Activated CD4-positive, alpha-beta T cell treated with anti-CD3 and anti-CD28 coated beads, Interleukin-2, amount 10 ng/mL, durations not matched to agents 24 days and 14 days (primary cell): ENCODE measurements at places on chromosomes 13 and 19. TPM values are rescaled to one million over a fixed set of nuclear protein-coding genes. Genes with fewer than 3 reads are reported as not detected.

Gene TRAPPC5
- total RNA-seq: 82.9 and 84.1 TPM in 2 replicates

Gene EVI5L
- total RNA-seq: 4.3 and 5.2 TPM in 2 replicates

Gene FFAR1
- 0.12 and 0.14 TPM in 2 replicates for total RNA-seq

Gene APC2
- 0.16 and 0.24 TPM in 2 replicates for total RNA-seq

Gene CD209
- not detected in 2 replicates for total RNA-seq

Gene AMH
- 4.0 and 5.1 TPM in 2 replicates for total RNA-seq

Gene ELF1
- total RNA-seq: 65.0 and 65.8 TPM in 2 replicates

Gene ZNF534
- total RNA-seq: not detected in 2 replicates

- no peak overlapping the region for H3K27ac ChIP-seq
- H3K27me3 ChIP-seq: peaks cover 33% of the 10 kb centered on the region
- H3K36me3 ChIP-seq: no peaks in the 10 kb centered on the region
- no peak overlapping the region for H3K4me3 ChIP-seq
- no peak for DNase-seq
Observed at GRCh38 chr13:30923418-30923817, 9.0 kb upstream of the TEX26 start.

GRCh38 chr19:11345122-11345803 is 805 bp downstream of the TMEM205 start:
- H3K36me3 ChIP-seq: peaks cover 8% of the 10 kb centered on the region
- peaks cover 23% of the 10 kb centered on the region for H3K4me1 ChIP-seq
- peak overlapping the region; percentile 89 for H3K4me3 ChIP-seq
- peak; percentile 61 for DNase-seq

DNA sequence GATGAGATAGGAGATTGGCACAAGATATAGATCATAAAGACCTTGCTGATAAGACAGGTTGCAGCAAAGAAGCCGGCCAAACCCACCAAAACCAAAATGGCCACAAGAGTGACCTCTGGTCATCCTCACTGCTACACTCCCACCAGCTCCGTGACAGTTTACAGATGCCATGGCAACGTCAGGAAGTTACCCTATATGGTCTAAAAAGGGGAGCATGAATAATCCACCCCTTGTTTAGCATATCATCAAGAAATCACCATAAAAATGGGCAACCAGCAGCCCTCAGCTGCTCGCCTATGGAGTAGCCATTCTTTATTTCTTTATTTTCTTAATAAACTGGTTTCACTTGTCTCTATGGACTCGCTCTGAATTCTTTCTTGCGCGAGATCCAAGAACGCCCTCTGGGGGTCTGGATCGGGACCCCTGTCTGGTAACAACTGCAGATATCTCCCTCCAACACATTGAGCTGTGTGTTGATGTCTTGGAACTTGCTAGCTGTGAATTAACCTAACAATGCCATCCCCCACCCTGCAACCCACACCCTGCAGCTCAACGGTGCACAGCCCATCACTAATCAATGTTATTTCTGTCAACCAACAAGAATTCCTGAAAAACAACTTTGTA is 27.1 kb upstream of the GRTP1 start:
- peaks cover 4% of the 10 kb centered on the region for H3K4me1 ChIP-seq
- H3K27ac ChIP-seq: no peak overlapping the region
- DNase-seq: no peak
- H3K4me3 ChIP-seq: no peak overlapping the region
- peaks cover 7% of the 10 kb centered on the region for H3K27me3 ChIP-seq
- H3K36me3 ChIP-seq: no peaks in the 10 kb centered on the region

DNA sequence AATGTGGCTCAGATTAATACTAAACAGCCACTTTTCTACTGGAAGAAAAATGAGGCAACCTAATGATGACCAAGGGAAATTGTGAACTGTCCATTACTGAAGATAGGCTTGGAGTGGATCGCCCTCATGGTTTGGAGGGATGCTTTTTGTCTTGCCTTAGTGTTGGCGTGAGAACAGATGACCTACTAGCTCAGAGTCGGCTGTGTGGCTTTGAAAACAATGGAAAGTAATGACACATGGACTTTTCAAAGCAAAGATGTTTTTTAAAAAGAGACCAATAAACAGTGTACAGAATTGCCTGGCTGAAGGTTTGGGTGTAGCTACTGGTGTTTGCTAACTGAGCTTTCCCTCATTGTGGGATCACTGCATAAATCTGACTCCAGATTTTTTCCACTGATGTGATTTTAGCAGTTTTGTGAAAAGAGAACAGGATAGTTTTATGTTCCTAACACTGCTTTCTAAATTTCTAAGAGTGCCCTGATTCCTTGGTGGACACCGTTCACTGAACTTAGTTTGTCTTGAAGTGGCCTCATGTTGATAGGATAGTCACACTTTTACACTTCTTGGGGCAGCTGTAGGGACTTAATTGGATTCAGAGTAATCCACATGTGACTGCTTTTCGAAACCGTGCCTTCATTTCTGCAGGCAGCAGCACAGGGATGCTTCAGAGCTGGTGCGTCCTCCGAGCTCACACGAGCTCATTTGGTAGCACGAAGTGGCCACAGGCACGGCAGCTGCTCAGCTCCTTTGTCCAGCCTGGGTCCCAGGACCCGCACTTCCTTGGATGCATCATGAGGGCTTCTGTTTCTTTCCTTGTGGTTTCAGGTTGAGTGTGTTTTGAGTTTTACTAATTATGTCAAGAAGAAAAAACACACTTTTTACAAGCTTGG is 4.3 kb downstream of the CEBPG start:
- H3K4me1 ChIP-seq: peaks cover 40% of the 10 kb centered on the region
- H3K27me3 ChIP-seq: no peaks in the 10 kb centered on the region
- H3K36me3 ChIP-seq: peaks cover 33% of the 10 kb centered on the region
- H3K27ac ChIP-seq: no peak overlapping the region
- H3K4me3 ChIP-seq: no peak overlapping the region

- H3K27ac ChIP-seq: peak overlapping the region; percentile 99
- peak; percentile 67 for DNase-seq
- H3K27me3 ChIP-seq: no peaks in the 10 kb centered on the region
Observed at GRCh38 chr13:45341799-45342500, 967 bp upstream of the TPT1 start.

GRCh38 chr19:36140304-36141038 is 605 bp downstream of the CAPNS1 start:
- peak overlapping the region; percentile 89 for H3K4me3 ChIP-seq
- H3K27ac ChIP-seq: peak overlapping the region; percentile 95
- H3K27me3 ChIP-seq: no peaks in the 10 kb centered on the region
- peaks cover 36% of the 10 kb centered on the region for H3K36me3 ChIP-seq
- peaks cover 23% of the 10 kb centered on the region for H3K4me1 ChIP-seq

GRCh38 chr13:30561511-30561910 is 56.2 kb upstream of the USPL1 start:
- no peak for DNase-seq
- H3K4me1 ChIP-seq: peaks cover 4% of the 10 kb centered on the region
- H3K27ac ChIP-seq: no peak overlapping the region
- no peaks in the 10 kb centered on the region for H3K36me3 ChIP-seq
- H3K27me3 ChIP-seq: peaks cover 43% of the 10 kb centered on the region
- no peak overlapping the region for H3K4me3 ChIP-seq

DNA sequence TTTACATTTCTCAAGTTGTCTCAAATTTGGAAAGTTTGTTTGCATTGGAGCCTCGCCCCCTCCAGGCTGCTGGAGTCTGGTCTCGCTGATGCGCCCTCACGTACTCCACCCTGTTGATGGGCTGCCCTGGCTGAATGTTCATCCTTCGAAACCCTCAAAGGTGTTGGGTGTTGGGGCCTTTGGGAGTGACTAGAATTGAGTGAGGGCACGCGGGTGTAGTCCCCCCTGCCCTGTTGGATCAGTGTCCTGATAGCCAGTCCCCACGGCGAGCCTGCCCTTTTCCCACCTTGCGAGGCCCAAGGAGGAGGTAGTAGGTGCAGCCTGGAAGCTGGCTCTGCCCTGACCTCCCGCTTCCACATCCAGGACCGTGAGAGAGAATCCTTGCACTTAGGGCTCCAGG is 14.8 kb downstream of the TFDP1 start:
- no peak for DNase-seq
- H3K4me3 ChIP-seq: no peak overlapping the region
- no peak overlapping the region for H3K27ac ChIP-seq
- no peaks in the 10 kb centered on the region for H3K27me3 ChIP-seq

DNA sequence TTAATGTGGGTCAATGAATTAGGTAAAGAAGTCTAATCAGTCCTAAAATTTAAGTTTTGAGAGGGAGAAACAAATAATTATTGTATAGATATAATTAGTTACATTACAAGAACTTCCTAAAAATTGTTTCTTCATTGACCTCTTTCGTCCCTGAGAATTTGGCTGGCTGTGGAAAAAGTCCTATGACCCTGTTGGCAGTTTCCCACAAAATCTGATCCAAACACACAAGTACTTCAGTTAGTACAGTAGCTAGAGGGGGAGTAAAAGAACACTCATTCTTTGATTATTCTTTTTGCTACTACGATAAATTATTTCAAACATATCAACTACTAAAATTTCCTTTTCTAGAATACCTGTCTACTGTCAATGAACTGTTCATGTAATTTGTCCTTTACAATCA is 11.3 kb downstream of the POSTN start:
- DNase-seq: no peak
- no peaks in the 10 kb centered on the region for H3K36me3 ChIP-seq
- H3K4me1 ChIP-seq: no peaks in the 10 kb centered on the region
- no peaks in the 10 kb centered on the region for H3K27me3 ChIP-seq
- no peak overlapping the region for H3K4me3 ChIP-seq

GRCh38 chr13:25847145-25847544 is 204.7 kb downstream of the SHISA2 start:
- H3K36me3 ChIP-seq: peaks cover 3% of the 10 kb centered on the region
- peak overlapping the region; percentile 49 for H3K27ac ChIP-seq
- peaks cover 2% of the 10 kb centered on the region for H3K27me3 ChIP-seq
- DNase-seq: peak; percentile 80
- peak overlapping the region; percentile 31 for H3K4me3 ChIP-seq

DNA sequence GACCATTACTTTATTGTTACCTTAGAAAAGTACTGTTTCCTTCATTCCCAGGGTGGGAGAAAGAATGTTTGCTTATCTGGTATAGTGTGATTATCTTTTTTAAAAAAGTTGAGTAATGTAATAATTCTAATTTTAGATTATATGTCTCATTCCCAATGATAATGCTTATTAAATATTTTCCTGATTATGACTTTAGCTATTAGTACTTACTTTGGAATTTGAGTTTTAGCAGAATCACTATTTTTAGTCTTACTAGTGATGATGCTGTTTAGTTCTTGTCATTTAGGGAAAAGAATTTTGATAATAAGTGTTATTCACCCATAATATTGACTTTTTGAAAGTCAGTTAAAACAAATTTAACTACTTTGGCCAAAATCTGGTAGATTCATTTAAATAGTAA is 95.2 kb downstream of the FRY start:
- no peak for DNase-seq
- peaks cover 2% of the 10 kb centered on the region for H3K36me3 ChIP-seq
- no peak overlapping the region for H3K27ac ChIP-seq
- H3K4me1 ChIP-seq: no peaks in the 10 kb centered on the region
- H3K4me3 ChIP-seq: no peak overlapping the region

- no peak overlapping the region for H3K4me3 ChIP-seq
- H3K27ac ChIP-seq: no peak overlapping the region
- H3K27me3 ChIP-seq: no peaks in the 10 kb centered on the region
- no peaks in the 10 kb centered on the region for H3K36me3 ChIP-seq
Observed at GRCh38 chr19:13083627-13084026, 19.0 kb downstream of the LYL1 start.

DNA sequence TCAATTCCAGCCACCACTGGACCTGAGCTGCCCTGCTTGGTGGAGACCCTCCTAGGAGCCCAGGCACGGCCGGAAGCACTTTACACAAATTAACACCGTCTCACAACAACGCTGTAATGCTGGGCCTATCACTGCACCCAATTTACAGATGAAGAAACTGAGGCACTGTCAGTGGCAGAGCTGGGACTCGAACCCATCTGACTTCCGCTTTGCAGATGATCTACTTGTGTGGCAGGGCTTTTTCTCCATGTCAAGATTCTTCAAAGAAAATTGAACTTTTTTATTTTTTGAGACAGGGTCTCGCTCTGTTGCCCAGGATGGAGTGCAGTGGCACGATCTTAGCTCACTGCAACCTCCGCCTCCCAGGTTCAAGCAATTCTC is 33.8 kb downstream of the ZFR2 start:
- H3K4me3 ChIP-seq: no peak overlapping the region
- no peaks in the 10 kb centered on the region for H3K27me3 ChIP-seq
- H3K36me3 ChIP-seq: no peaks in the 10 kb centered on the region
- H3K4me1 ChIP-seq: no peaks in the 10 kb centered on the region

GRCh38 chr19:45130888-45131615 is 29.7 kb downstream of the NKPD1 start:
- H3K4me1 ChIP-seq: peaks cover 5% of the 10 kb centered on the region
- DNase-seq: no peak
- no peak overlapping the region for H3K27ac ChIP-seq
- no peak overlapping the region for H3K4me3 ChIP-seq

- no peak overlapping the region for H3K4me3 ChIP-seq
- H3K36me3 ChIP-seq: no peaks in the 10 kb centered on the region
- H3K4me1 ChIP-seq: peaks cover 7% of the 10 kb centered on the region
- no peaks in the 10 kb centered on the region for H3K27me3 ChIP-seq
- peak; percentile 56 for DNase-seq
Observed at GRCh38 chr13:84038001-84038400, 155.7 kb upstream of the SLITRK1 start.

DNA sequence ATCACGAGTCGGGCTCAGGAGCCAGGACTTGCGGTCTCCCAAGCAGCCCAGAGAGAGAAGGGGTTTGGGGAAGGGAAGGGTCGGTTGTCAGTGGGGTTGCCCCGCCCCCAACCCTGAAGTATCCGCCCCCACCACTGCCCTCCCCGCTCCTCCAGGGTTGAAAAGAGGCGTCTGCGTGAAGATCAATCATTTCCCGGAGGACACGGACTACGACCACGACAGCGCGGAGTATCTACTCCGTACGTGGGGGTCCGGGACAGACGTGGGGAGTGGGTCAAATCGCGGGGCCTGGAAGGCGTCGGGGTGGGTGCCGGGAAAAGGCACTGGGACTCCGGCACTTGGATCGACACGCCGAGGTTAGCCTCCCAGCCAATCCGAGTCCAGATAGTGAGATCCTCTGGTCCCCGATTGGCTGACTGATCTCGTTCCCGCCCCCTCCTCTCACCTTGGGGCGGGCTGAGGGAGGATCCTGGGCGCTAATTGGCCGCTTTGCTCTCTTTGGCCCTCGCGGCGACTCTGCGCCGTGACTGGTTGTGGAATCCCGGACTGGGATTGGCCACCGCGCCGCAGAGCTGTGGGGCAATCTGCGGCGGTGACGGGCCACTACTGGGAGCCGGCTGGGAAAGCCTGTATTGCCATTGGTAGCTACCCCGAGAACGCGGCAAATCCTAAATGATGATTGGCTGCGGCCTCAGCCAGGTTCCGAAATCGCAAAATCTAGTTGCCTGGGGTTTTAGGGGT is 13.3 kb upstream of the CACNG6 start:
- DNase-seq: peak; percentile 56
- no peak overlapping the region for H3K27ac ChIP-seq
- H3K4me3 ChIP-seq: peak overlapping the region; percentile 49
- H3K36me3 ChIP-seq: peaks cover 9% of the 10 kb centered on the region
- peaks cover 43% of the 10 kb centered on the region for H3K27me3 ChIP-seq
- H3K4me1 ChIP-seq: peaks cover 15% of the 10 kb centered on the region

- H3K27me3 ChIP-seq: no peaks in the 10 kb centered on the region
- no peak for DNase-seq
- no peak overlapping the region for H3K27ac ChIP-seq
- H3K4me1 ChIP-seq: no peaks in the 10 kb centered on the region
Observed at GRCh38 chr13:36000028-36000427, 131.2 kb downstream of the DCLK1 start.
